HS-27A (cell line): ENCODE measurements at places on chromosomes 1 and 21.

DNA sequence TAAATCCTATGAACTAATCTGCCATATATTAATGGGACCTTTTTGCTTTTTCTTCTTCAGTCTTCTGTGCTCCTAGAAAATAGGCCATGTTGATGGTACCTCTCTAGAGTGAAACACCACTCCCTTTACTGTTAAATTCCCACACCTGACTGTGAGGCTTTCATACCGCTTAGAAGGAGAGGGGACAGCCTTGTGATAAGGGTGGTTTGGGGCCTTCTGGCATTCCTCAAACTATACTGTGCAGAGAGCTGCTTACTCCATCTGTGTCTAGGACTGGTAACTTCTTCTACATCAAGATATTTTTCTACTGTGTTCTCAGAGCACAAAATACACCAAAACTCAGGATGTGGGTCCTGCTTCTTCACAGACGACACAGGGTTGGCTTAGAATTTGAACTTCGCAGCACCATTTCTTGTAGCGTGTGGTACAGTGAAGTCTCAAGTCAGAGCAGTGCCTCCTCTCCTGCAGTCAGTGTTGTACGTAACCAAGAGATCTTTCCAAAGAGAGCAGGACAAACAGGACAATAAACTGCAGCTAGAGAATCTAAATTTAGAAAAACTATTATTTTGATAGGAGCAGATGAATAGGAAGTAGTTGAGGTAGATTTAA is 43.8 kb downstream of the MACO1 start:
- no peak for DNase-seq

- DNase-seq: no peak
Observed at GRCh38 chr21:34994766-34995631, 54.1 kb downstream of the RUNX1 start.

- DNase-seq: no peak
Observed at GRCh38 chr1:159856576-159856975, 5.9 kb downstream of the VSIG8 start.

DNA sequence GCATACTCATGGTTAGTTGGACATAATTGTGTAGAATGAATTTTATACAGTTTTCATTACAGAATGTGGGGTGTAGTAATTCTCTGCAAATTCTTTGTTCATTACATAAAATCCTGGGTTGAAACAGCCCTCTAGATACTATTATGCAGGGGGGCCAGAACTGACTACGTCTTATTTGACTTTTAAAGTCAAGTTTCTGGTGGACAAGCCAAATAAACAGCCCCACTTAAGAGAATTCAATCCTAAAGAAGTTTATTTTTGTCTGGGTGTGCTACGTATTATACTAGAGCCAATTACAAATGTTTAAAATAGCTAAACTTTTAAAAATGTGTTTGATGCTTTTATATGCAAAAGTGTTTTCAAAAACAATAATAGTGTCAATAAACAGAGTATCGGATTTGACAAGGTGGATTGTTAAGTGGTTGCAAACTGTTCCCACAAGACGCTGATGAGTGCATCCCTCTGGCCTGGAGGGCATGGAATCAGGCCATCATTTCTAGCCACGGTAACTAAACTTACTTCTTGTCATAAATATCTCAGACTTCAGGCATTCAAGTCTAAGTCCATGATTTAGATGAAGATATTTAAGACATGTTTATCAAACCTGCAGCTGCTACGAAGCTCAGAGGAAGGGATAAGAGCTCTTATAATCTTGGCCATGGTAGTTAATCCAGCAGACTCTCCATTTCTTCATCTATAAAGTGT is 646.3 kb downstream of the KIF26B start:
- no peak for DNase-seq

DNA sequence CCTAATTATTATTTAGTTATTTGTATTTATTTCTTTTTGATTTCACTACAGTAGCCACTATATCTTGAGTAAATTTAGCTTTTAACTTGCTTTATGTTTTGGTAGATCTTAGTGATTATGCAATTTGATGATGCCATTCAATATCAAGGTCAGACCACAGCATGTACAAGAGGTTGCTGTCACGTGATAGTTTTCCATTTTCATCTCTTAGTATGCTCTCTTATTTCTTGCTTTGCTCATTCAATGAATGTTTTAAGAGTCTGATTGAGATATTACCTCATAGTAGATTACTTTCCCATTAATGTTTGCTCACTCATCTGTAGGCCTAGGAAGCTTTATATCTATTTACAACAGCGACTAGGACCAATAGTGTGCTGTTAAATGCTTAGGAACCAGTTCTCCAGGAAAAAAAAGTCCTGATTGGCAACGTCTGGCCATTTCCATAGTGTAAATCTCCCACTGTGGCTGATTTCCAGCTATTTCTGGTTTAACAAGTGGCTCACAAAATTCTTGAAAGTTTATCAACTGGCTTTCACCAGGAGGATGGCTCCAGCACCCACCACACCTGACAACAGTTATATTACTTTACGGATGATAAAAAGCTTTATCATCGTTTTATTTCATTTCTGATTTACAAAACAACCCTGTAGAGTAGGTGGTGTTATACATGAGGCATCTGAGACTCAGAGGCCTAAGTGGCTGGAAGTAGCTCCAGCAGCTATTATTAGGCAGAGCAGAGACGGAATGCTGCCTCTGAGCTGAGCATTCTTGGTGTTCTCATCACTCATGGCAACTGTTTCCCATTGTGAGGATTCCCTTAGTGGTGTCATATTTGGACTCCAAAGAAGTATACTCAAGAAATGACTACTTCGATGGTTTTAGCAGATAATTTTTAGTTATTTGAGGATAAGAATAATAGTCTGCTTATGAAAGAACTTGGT is 235.2 kb downstream of the DISC1 start:
- DNase-seq: no peak

DNA sequence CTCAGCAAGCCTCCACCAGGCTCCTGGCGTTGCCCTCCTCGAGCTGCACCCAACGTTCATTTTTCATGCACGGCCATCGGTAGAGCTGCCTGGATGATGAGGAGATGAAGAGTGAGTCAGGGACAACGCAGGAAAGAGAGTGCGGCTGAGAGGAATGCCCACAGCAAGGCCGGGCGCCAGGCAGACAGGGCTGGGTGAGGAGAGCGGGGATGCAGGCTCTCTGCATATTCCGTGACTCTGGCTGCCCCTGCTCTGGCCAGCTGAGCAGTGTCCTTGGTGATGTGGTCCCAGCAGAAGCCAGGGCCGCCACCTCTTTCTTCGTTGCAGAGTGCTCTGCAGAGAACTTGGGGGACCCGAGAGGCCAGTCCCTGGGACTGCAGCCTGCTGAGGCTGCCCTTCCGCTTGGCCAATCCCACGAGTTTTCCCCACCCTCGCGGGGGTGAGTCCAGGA is 10.8 kb downstream of the UMODL1 start:
- DNase-seq: no peak

DNA sequence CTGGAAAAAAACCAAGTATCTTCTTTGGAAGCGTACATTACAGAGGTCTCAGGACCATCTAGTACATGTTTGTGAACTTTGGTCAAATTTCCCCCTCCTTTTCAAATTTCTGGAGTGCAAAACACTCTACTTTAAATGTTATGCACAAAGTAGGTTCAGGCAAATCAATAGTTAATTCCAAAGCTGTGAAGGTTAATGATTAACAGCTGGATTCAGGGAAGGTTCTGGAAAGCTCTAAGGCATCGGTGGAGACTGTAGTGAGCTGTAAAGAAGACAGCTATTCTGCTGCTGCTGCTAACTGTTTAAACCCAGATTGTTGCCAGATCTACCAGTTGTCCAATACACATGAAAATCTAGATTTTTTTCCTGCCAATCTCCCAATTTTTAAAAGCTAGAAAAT is 70.9 kb downstream of the ELAVL4 start:
- no peak for DNase-seq

DNA sequence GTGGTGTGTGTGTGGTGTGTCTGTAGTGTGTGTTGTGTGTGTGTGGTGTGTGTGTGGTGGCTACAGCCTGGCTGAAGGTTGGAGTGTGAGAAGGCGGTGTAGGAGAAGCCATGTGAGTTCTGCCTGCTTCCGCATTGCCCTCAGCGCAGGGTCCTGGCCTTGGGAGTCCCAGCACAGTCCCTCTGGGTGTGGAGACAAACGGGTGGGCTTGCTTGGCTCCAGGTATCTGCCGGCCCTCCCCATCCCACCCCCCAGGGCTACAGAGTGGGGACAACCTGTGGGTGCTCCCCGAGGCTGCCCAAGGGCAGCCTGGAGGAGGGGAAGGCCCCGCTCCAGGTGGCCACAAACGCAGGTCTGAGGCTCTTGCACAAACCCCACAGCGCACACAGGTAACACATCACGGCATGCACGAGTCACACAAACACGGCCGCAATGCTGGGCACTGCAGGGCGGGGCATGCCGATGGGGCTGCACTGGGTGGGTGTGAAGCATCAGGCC is 31.7 kb upstream of the ADARB1 start:
- DNase-seq: no peak

DNA sequence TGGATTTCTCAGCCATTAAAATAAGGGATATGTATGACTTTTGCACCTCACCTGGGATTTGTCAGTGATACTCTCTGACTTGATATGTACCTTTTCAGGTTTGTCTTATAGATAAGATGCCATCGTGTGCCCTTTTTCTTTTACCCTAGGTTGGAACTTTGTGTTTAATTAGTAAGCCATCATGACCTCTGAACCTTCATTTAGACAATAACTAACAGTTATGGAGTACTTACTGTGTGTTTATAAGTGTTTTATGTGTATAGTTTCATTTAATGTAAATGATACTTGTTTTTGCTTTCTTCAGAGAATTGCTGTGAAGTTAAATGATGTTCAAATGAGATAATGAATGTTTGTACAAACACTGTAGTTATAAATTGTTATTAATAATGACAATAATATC is 14.4 kb downstream of the HS2ST1 start:
- DNase-seq: no peak

- no peak for DNase-seq
Observed at GRCh38 chr1:25661043-25661815, 44.6 kb downstream of the MAN1C1 start.

GRCh38 chr1:185016880-185017279 is 28.5 kb upstream of the RNF2 start:
- DNase-seq: no peak

DNA sequence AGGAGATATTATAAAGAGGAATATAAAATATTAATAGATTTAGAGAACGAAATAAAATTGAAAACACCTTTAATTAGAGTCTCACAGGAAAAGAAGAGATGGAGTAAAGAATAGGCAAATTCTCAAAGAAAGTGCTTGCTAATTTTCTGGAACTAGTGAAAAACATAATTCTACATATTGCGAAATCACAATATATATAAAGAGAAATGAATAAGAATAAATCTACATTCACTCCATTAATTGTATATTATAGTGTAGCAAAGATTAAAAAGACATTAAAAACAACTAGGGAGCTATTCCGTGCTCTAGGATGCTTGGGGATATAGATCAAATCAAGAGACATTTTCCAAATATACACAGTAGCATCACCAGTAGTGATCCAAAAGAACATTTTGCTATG is 685.2 kb upstream of the NCAM2 start:
- no peak for DNase-seq

GRCh38 chr1:116751146-116751545 is 3.1 kb upstream of the CD2 start:
- DNase-seq: no peak

DNA sequence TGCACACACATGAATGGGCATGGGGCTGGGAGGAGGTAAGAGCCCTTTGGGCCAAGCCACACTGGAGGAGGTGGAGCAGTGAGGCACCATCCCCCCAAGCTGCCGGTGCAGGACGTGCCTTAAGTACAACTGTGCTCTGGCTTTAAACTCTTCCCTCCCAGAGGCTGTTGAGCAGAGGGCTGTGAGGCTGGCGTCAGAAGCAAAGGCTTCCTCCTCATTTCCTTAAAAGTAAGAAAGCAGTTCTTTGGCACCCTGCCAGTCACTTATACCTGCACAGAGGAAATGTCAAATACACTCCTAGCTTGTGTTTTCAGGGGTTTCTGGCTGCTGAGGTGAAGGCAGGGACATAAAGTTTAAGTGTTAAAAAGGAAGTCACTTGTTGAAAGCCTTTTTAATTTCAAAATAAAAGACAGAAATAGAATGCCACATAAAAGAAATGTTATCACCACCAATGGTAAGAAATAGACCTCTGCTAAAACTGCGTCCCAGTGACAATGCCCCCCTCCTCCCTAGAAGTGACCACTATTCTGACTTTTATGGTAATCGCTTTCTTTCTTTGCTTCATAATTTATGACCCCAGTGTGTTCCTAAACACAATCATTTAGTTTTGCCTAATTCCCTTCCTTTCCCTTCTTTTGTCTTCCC is 33.0 kb downstream of the LAMC2 start:
- DNase-seq: no peak

GRCh38 chr1:230043081-230043480 is 24.0 kb upstream of the GALNT2 start:
- DNase-seq: no peak

GRCh38 chr1:216604771-216605170 is 118.5 kb downstream of the ESRRG start:
- no peak for DNase-seq

GRCh38 chr1:176849281-176849680 is 315.2 kb downstream of the ASTN1 start:
- no peak for DNase-seq

- DNase-seq: no peak
Observed at GRCh38 chr21:45618846-45619485, 24.6 kb upstream of the PCBP3 start.

DNA sequence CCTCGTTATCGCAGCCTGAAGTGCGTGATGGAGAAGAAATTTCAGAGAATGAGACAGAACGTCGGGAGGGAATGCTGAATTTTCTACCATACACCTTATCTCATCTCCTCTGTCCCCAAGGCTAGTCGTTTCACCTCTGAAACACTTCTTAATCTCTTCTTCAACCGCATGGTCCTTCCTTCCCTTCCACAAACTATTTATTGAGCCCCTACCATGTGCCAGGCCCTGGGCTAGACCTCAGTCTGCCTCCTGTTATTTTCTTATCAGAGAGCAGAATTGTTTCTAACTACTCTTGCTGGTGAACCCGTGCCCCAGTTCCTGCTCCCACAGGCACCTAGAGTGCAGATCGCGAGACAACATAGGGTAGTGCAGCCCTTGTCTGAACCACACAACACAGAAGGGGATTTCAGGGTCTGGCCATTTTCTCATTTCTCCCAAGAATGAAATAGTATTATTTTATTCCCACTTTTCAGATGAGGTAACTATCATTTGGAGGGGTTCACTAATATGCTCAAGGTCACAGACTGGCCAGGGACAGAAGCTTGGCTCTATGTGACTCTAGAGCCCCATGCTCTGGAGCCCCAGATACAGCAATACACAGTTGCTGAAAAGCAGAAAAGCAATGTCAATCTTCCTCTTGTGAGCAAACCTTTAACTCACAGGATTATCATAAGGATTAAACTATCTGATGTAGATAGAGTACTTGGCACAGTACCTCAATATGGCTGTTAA is 598 bp upstream of the ADIPOR1 start:
- no peak for DNase-seq

DNA sequence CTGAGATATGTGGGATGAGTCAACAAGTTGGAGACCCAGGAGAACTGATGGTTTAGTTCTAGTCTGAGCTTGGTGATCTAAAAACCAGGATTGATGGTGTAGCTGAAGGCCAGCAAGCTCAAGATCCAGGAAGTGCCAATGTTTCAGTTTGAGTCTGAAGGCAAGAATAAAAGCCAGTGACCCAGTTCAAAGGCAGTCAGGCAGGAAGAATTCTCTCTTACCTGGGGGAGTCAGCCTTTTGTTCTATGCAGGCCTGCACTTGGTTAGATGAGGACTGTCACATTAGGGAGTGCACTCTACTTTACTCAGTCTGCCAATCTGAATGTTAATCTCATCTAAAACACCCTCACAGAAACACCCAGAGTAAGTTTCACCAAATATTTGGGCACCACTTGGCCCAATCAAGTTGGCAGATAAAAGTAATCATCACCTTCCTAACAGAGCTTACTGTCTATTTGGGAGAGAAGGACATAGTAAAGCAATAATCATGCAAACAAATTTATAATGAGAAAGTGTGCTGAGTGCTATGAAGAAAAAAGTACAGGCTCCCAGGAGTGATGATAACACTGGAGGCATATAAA is 63.4 kb downstream of the TSEN15 start:
- no peak for DNase-seq
